ENCODE measurements at places on chromosomes 7 and 10. TPM values are rescaled to one million over a fixed set of nuclear protein-coding genes. Genes with fewer than 3 reads are reported as not detected.

Gene ST8SIA6
- total RNA-seq = 0.51 TPM

Gene KIAA1549
- total RNA-seq = 12.4 TPM

Gene BICC1
- total RNA-seq = 0.32 TPM

Gene TAS2R3
- 1.3 TPM for total RNA-seq

Gene PRSS1
- total RNA-seq = not detected

Gene ENO4
- total RNA-seq = not detected

Gene CNPY4
- total RNA-seq = 33.7 TPM

Gene RSPH10B
- total RNA-seq = 0.18 TPM

- H3K4me3 ChIP-seq = no peak overlapping the region
- H3K4me1 ChIP-seq = no peaks in the 10 kb centered on the region
- H3K36me3 ChIP-seq = no peaks in the 10 kb centered on the region
These were observed 231.6 kb upstream of the FOXK1 start for GRCh38 chr7:4450483-4450882.

DNA sequence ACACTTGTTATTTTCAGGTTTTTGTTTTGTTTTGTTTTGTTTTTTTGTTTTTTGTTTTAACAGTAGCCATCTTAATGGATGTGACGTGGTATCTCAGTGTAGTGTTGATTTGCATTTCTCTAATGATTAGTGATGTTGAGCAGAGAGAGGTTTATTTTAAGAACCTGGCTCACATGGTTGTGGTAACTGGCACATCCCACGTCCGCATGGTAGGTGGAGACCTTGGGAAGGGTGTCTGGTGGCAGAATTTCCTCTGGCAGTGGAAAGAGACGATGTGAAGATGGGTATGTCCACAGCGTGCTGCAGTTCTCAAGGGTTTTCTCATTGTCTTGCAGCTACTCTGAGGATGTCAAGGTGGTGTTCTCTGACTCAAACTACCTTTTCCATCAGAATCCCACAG is 252.2 kb downstream of the GALNT17 start:
- DNase-seq = no peak
- no peaks in the 10 kb centered on the region for H3K27me3 ChIP-seq
- H3K27ac ChIP-seq = no peak overlapping the region
- H3K36me3 ChIP-seq = no peaks in the 10 kb centered on the region
- H3K4me1 ChIP-seq = no peaks in the 10 kb centered on the region

DNA sequence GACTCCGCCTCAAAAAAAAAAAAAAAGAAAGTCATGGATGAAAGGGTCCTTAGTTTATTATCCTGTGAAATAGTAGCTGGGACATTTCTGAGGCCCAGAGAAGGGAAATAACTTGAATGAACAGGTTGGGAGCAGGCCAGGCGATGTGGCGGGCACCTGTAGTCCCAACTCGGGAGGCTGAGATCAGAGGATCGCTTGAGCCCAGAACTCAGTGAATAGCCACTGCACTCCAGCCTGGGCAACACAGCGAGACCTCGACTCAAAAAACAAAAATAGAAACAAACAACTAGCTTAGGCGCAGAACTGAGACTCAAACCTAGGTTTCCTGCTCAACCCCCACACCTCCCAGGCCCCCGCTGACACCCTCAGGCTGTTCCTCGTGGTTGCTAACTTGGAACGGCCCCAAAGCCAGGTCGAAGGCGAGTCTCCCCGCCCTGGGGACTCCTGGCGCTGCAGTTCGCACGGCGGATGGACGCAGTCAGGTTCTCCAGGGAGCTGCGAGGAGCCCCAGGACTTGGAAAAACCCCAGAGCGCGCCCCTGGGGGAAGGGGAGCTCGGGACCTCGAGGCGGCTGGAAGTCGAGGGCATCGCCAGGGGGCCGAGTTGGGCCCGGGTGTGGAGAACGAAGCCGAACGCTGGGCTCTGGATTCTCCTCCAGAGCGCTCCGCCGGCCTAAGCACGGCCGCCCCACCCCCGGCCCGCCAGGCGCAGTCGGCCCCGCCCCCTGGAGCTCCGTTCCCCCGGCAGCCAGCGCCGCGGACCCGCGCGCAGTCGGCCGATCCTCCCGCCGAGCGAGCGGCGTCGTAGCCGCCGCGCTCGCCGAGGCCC is at the start of gene STOX1:
STOX1 (plus strand) TSS at position 768 of the 828 bp plus-strand sequence. CDS start 93 bp downstream, outside the sequence.
- peaks cover 12% of the 10 kb centered on the region for H3K27me3 ChIP-seq
- peaks cover 6% of the 10 kb centered on the region for H3K4me1 ChIP-seq
- H3K4me3 ChIP-seq = peak within 1 kb of the TSS; percentile 46
- DNase-seq = peak; percentile 60

- no peak overlapping the region for H3K4me3 ChIP-seq
- H3K27me3 ChIP-seq = no peaks in the 10 kb centered on the region
- H3K36me3 ChIP-seq = no peaks in the 10 kb centered on the region
- peaks cover 4% of the 10 kb centered on the region for H3K4me1 ChIP-seq
- peak overlapping the region; percentile 20 for H3K27ac ChIP-seq
These were observed 14.7 kb downstream of the EBF3 start for GRCh38 chr10:129949411-129949810.

- DNase-seq = no peak
- H3K27ac ChIP-seq = peak overlapping the region; percentile 95
- no peaks in the 10 kb centered on the region for H3K27me3 ChIP-seq
- H3K4me1 ChIP-seq = peaks cover 75% of the 10 kb centered on the region
- H3K36me3 ChIP-seq = no peaks in the 10 kb centered on the region
- H3K4me3 ChIP-seq = no peak overlapping the region
These were observed 86.8 kb upstream of the STEAP1B start for GRCh38 chr7:22586786-22587140.

DNA sequence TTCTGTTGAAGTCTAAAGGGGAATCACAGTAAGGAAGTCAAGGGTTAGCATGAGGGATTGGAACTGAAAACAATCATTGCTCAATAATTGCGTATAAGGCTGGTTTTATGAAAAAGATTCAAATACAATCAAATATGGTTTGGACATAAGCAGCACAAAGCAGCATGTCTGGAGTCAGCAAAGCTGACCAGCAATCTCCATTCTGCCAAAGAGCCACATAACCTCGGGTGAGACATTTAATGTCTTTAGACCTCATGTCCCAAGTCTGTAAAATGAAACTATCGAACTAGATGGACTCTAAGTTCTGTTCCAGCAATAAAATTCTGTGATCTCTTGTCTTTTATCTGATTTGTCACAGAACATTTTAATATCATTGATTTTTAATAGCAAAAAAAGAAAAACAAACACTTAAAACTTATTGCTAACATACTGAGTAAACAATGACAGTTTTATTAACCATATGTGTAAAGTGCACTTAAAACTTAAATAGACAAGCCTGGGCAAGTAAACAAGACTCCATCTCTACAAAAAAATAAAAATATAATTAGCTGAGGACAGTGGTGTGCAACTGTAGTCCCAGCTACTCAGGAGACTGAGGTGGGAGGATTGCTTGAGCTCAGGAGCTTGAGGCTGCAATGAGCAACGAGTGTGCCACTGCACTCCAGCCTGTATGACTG is 217.0 kb downstream of the MAGI2 start:
- H3K4me1 ChIP-seq = no peaks in the 10 kb centered on the region
- no peak overlapping the region for H3K4me3 ChIP-seq
- no peak for DNase-seq
- no peaks in the 10 kb centered on the region for H3K36me3 ChIP-seq

GRCh38 chr10:124041675-124042445 is 51.5 kb downstream of the CHST15 start:
- H3K4me3 ChIP-seq = no peak overlapping the region
- peaks cover 4% of the 10 kb centered on the region for H3K4me1 ChIP-seq
- peaks cover 2% of the 10 kb centered on the region for H3K27me3 ChIP-seq
- H3K27ac ChIP-seq = no peak overlapping the region

DNA sequence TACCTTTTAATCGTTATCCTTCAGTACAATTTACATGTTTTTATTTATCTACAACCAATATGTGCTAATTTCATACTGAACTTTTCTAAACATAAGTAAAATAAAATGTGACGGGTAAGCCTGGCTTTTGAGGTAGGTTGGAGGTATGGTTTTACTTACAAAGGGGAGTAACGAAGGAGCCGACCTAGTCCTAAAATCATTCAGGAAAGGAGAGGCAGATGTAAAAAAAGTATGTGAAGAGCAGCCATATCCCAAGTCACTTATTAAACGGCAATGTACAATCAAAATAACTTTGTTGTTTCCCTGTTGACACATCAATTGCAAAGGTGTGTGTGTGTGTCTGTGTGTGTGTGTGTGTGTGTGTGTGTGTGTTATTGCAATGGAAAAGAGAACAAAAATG is 351.3 kb downstream of the CRPPA start:
- H3K4me3 ChIP-seq = no peak overlapping the region
- no peaks in the 10 kb centered on the region for H3K36me3 ChIP-seq
- peaks cover 13% of the 10 kb centered on the region for H3K4me1 ChIP-seq
- no peaks in the 10 kb centered on the region for H3K27me3 ChIP-seq

DNA sequence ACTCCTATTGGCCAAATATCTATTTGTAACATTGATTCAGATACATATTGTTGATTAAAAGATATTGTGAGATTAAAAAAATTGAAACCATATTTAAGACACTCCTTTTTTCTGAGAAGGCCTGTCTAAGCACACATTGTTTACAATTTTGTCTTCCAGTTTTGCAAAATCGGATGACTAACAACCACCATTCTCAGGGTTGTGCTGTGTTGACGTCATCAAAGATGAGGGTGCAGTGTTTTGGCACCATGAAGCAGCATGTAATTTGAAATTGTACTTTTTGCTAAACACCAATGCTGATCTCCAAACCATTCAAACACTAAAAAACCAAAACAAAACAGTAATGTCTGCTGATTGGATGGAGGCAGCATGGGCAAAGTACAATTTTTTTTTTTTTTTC is 7.4 kb downstream of the CREB5 start:
- H3K4me3 ChIP-seq = no peak overlapping the region
- H3K4me1 ChIP-seq = no peaks in the 10 kb centered on the region
- H3K27me3 ChIP-seq = peaks cover 6% of the 10 kb centered on the region
- no peaks in the 10 kb centered on the region for H3K36me3 ChIP-seq
- no peak overlapping the region for H3K27ac ChIP-seq
- no peak for DNase-seq

- no peaks in the 10 kb centered on the region for H3K36me3 ChIP-seq
- H3K4me3 ChIP-seq = no peak overlapping the region
- H3K4me1 ChIP-seq = no peaks in the 10 kb centered on the region
- no peak overlapping the region for H3K27ac ChIP-seq
- H3K27me3 ChIP-seq = no peaks in the 10 kb centered on the region
These were observed 75.7 kb upstream of the SFMBT2 start for GRCh38 chr10:7486528-7486927.

DNA sequence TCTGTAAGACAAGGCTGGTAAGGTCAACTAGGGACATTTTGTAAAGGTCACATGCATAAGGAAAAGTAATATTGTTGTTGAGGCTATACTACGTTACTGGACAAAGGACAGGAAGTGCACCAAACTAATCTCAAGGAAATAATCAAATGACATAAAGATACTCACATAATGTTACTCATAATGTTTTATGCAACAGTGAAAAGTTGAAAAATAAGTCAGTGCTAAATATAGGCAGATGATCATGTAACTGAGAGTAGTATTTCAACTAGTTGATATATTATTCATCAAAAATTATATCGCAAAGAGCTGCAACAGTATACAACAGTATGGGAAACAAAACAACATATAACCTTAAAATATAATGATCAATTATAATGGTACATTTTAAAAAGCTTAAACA is 215.7 kb downstream of the PTN start:
- no peak overlapping the region for H3K27ac ChIP-seq
- no peak for DNase-seq
- H3K4me1 ChIP-seq = no peaks in the 10 kb centered on the region
- H3K4me3 ChIP-seq = no peak overlapping the region
- H3K27me3 ChIP-seq = no peaks in the 10 kb centered on the region

DNA sequence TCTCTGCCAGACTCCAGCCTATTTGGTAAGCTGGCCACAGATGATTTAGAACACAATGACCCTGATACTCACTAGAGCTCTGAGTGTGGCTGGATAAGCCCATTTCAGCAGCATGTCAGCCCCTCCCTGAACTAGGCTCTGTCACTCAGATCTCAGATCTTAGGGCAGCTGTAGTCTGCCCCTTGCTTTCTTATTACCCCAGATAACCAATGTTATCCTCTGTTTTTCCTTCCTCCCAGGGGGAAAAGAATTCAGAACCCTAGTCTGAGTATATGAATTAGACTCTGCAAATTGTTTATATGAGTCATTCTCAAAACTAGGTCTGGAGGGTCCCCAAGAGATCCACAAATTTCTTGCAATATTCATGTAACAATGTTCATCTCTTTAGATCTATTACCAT is 286.2 kb downstream of the KCNMA1 start:
- H3K27me3 ChIP-seq = no peaks in the 10 kb centered on the region
- DNase-seq = no peak
- H3K36me3 ChIP-seq = no peaks in the 10 kb centered on the region
- H3K27ac ChIP-seq = peak overlapping the region; percentile 11
- H3K4me3 ChIP-seq = no peak overlapping the region

- DNase-seq = no peak
- no peaks in the 10 kb centered on the region for H3K4me1 ChIP-seq
- H3K36me3 ChIP-seq = no peaks in the 10 kb centered on the region
- peaks cover 2% of the 10 kb centered on the region for H3K27me3 ChIP-seq
These were observed 160.7 kb upstream of the MKI67 start for GRCh38 chr10:128286762-128287500.

DNA sequence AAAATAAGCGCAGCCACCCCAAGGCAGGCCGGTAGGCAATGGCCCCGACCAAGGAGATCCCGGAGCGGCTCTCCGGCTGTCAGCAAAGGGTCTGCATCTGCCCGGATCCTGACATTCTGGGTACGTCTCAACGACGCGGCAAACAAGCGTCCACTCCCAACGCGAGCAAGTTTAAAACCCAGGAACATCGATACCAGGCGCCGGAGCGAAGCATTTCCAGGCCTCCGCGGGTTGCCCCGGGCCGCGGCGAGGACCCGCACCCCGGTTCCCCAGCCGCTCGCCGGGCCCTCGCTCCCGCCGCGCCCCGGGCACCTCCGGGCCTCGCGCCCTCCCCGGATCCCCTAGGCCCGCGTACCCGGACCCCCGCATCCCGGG is 453 bp downstream of the URGCP start:
- DNase-seq = peak; percentile 48
- H3K4me1 ChIP-seq = peaks cover 8% of the 10 kb centered on the region
- no peaks in the 10 kb centered on the region for H3K36me3 ChIP-seq
- peak overlapping the region; percentile 59 for H3K4me3 ChIP-seq
- peak overlapping the region; percentile 19 for H3K27ac ChIP-seq

DNA sequence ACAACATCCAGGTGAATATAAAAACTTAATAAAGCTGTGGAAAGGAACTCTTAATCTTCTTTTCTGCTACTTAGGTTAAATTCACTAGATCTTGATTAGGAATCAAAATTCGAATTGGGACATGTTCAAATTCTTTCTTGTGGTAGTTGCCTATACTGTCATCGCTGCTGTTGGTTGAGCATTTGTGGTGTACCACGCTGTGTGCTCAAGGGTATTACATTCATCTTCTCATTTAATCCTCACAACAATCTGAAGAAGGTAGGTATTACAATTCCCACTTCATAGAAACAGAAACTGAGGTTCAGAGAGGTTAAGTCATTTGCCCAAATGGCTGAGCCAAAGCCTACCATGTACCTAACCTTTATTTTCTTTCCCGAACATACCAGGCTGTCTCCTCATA is 39.9 kb upstream of the CC2D2B start:
- H3K4me3 ChIP-seq = no peak overlapping the region
- H3K27me3 ChIP-seq = no peaks in the 10 kb centered on the region
- no peak for DNase-seq
- H3K36me3 ChIP-seq = no peaks in the 10 kb centered on the region
- H3K27ac ChIP-seq = no peak overlapping the region

GRCh38 chr10:71433768-71434744 is 37.3 kb downstream of the CDH23 start:
- no peaks in the 10 kb centered on the region for H3K36me3 ChIP-seq
- H3K27me3 ChIP-seq = peaks cover 4% of the 10 kb centered on the region
- H3K4me1 ChIP-seq = peaks cover 2% of the 10 kb centered on the region
- no peak for DNase-seq
- no peak overlapping the region for H3K4me3 ChIP-seq
- no peak overlapping the region for H3K27ac ChIP-seq
